ENCODE measurements at places on chromosomes 16 and 17.

DNA sequence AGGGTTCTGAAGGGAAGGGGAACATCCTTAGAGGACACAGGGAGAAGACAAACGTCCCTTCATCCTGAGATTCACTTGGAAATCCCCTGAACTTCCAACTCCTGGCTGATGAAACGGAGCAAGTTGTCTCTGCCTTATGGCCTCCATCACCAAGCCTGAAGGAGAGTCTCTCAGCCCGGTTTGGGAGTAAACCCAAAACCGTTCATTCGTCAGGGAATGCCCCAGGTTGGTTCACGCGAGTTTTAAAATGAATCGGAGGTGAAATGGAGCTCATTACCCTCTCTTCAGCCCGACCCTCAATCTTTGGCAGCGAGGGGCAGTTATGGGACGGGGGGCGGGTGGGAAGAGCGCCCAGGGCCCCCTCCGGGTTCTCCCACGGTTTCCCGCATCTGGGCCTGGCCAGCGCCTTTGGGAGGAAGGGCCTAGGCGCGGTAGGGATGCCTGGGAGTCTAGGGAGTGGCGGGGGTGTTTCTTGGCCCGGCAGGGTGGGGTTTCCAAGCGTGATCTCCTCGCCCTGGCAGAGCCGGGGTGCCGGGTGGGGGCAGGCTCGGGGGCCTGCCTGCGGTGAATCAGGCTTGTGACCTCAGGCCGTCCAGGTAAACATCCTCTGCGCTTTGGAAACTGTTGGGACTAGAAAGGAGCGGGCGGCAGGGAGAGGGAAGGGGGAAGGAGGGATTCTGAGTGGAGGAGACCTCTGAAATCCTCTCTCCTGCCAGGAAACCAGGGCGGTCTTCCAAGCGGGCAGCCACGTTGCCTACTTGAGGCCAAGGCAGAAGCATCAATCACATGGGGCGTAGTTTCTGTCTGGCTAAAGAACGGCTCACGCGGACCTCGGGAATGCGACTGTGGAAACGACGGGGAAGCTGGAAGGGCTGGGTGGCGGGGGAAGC lies 24.1 kb upstream of the HOXB13 start:
- DNase-seq = no peak

GRCh38 chr16:47726031-47726675 lies 265.0 kb downstream of the PHKB start:
- no peak for DNase-seq

DNA sequence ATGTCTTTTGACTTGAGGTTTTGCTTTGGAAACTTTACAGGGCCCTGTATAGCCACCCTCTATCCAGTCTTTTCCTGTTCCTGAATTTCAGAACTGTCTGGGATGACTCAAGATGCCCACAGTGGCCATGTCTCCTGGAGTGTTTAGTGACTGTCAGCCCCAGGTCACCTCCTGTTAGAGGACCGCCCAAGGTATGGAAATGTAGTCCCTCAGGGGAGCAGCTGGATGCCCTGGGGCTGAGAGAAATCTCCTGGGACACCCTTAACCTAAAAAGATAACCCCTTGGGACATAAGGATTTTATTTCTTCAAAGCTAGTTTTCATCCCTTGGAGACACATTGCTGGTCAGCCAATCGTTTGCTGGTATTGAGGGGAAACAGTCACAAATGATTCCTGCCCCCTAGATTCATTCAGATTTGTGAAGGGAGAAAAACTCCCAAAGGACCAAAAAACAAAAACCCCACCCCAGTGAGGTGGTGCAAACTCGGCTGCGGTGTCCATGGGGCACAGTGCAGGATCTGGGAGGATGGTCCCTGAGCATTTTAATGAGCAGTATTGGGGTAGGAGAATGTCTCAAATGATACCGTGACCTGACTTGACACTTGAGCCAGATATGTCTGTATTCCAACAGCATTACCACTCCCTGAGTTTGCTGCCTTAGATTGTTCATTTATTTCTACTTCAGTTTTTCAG lies 1.7 kb downstream of the ZNF267 start:
- DNase-seq = no peak

DNA sequence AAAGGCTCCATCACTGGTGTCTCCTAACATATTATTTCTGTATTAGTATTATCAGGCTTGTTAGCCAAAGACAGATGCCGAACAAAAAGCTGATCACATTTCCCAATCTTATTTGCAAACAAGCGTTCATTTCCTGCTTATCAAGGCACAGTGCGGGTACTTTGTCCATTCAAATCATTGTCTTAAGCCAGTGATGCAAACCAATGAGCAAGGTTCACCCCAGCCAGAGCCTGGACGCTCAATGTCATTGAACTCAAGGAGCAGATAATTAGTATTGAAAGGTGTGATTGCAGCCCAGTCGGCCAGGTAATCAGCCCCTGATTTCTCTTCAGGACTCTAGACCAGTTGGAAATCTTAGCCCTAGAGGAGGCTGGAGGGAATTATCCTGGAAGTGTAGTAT lies 20.4 kb upstream of the SOX9 start:
- no peak for DNase-seq

GRCh38 chr17:21301593-21302550 lies 17.4 kb downstream of the MAP2K3 start:
- no peak for DNase-seq

- no peak for DNase-seq
Measured at GRCh38 chr16:86019446-86020047, 120.6 kb downstream of the IRF8 start.

DNA sequence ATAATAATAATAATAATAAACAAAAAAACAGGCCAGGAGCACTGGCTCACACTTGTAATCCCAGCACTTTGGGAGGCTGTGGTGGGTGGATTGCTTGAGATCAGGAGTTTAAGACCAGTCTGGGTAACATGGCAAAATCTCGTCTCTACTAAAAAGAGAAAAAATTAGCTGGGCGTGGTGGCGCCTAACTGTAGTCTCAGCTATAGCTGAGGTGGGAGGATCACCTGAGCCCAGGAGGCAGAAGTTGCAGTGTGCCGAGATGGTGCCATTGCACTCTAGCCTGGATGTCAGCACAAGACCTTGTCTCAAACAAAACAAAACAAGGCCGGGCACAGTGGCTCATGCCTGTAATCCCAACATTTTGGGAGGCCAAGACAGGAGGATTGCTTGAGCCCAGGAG lies 18.7 kb upstream of the ATP6V0C start:
- no peak for DNase-seq

- DNase-seq = no peak
Measured at GRCh38 chr17:5772720-5773119, 188.4 kb upstream of the NLRP1 start.

DNA sequence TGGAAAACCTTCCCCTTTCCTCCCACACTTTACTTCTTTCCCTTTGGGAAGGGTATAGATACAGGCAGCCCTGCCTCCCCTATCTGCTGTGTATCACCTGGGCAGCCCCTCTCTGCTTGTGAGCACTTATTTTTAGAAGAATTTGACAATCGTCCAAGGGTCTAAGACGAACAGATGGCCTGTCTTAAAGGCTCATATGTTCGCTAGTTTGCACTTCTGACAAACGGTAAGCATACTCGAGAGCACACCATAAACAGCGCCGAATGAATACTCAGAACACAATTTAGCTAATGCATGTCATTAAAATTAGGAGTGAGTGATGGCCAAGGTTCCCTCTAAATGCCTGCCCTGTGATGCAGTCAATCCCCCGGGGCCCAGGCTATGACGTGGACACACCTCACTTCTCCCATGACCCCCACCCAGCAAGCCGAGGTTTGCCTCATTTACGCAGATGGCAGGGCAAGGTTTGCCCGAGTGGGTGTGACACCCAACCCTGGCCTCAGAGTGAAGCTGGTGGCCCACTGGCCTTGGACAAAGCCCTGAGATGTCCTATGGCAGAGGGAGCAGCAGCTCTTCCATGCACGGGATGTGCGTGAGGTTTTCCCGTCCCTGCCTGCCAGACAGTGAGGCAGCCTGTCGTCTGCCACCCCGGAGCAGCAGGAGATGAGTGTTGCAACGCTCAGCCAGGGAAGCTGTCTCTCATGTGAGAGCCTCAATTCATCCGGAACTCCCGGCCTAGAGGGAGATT lies 125.2 kb downstream of the C16orf78 start:
- no peak for DNase-seq

DNA sequence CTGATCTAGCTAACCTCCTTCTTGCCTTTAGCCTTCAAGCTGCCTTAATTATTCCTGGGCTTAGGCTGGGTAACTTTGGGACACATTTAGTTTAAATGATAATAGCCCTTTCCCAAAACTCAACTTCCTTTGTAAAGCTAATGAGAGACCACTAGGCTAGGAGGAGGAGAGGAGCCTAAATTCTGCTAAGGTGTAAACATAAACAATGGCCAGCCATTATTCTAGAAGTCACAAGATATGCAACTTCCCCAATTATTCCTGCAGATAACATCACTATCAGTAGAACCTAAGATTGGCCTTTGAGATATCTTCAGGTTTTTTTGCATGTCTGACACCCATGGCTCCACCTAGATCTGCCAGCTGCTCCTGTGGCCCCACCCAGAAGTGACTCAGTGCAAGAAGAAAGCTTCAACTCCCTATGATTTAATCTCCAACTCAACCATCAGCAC lies 131.2 kb upstream of the FAM20A start:
- DNase-seq = no peak

GRCh38 chr16:73020409-73020884 lies 27.5 kb downstream of the ZFHX3 start:
- peak; percentile 92 for DNase-seq

DNA sequence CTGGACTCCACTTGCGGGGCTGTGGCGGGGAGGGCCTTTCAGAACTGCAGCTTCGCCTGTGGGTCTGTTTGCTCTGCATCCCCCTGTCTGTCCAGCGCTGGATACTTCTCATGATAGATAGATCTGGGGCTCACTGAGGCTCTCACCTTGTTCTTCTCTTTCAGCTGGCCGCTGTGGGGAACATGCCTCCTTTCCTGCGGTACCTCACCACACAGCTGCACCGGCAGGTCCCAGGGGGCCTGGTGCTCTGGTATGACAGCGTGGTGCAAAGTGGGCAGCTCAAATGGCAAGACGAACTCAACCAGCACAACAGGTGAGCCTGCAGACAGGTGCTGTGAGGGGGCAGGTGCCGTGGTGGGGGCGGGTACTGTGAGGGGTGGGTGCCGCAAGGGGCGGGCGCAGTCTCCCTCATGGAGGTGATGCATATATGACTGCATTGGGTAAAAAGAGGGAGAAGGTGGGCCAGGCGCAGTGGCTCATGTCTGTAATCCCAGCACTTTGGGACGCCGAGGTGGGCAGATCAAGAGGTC lies 6.2 kb downstream of the ENGASE start:
- no peak for DNase-seq

GRCh38 chr17:49592263-49592662 lies 16.6 kb downstream of the NXPH3 start:
- DNase-seq = no peak

GRCh38 chr17:78151514-78152008 lies 5.4 kb downstream of the C17orf99 start:
- DNase-seq = peak; percentile 82

GRCh38 chr16:85036236-85037049 lies 8.8 kb downstream of the KIAA0513 start:
- DNase-seq = no peak

- no peak for DNase-seq
Measured at GRCh38 chr17:57629470-57629869, 115.6 kb downstream of the CCDC182 start.

DNA sequence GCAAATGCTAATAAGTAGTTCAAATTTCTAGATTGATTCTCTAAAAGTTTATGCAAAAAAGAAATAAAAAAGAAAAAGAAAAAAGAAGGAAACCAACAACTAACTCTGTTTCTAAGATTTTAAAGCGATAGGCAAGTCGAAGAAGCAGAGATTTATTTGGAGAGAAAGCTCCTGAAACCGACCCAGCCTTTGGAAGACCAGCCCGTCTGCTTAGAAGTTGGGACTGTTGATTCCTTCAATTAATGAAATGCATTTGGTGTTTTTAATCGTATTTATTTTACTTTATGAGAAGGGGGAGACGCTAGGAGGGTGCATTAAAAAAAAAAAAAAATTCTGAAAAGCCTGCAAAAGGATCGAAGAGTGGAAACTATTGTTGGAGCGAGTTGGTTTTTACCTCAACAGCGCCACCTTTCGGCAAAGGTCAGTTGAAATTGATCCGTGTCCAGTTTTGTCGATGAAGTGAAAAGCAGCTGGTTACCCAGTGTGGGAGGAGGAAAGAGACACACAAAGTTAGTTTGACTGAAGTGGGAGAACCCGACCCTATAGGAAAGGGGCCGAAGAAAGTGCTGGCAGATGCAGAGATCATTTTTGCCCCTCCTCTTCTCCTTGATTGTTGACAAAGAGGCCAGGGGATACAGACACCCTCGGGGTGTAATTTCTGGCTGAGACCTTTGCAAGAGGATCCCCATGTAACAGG lies 1.5 kb upstream of the MAF start:
- no peak for DNase-seq

- DNase-seq = no peak
Measured at GRCh38 chr17:62662855-62663254, 35.4 kb downstream of the MRC2 start.

- peak; percentile 95 for DNase-seq
Measured at GRCh38 chr17:40314584-40314956, 5.6 kb downstream of the RARA start.

GRCh38 chr16:25493136-25493811 lies 198.5 kb upstream of the HS3ST4 start:
- no peak for DNase-seq

DNA sequence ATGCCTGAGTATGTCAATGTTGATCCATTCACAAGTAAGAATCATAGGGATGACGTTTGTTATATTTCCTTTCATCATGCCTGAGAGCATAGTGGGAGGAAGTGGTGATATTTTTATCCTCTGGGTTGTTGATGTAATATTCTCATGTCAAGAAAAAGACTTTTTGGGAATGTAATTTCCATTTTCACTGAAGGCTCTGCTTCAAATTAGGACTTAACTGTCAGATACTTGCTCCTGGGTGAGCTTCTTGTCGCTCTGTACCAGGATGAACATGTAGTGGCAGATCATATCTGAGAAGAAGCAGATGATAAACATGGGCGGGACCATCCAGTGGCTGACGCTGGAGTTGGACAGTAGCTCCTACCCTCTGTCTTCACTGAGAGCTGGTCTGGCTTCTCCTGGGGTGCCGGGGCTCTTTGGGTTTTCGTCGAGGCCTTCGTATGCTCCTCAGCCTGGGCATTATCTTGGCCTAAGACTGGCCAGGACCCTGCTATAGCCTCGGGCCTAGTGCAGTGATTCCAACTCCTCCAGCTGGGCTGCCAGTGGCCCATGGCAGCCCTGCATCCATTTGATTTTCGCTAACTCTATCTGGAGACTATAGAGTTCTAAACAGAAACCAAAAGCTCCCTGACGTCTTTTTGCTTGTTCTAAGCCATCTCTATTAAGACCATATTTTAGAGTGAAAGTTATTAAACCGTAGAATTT lies 19.7 kb downstream of the CYB5B start:
- no peak for DNase-seq

- DNase-seq = no peak
Measured at GRCh38 chr17:9185142-9185541, 163.8 kb downstream of the NTN1 start.

DNA sequence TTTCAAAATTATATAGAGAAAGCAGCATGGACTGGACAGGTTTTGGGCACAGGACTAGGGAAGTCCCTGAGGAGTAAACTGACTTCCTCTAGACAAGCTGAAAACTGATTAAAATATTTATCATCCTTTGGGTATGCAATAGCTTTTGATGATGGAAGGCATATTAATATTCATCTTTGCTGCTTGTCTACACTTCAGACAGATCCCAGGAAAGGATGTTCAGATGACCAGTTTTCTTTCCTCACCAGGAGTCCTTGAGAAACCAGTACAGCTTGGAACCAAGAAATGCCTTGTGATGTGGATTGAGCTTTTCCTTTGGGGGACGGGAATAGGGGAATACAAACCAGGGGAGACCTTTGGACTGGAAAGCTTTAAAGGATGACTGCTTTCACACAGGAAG lies 195.5 kb downstream of the FTO start:
- DNase-seq = no peak

- DNase-seq = peak; percentile 80
Measured at GRCh38 chr16:3187798-3188674, at the start of gene OR1F1. Gene OR1F1, plus strand, starts transcription at chr16:3188204.

- DNase-seq = no peak
Measured at GRCh38 chr17:63847525-63848249, 5.2 kb upstream of the SMARCD2 start.

All from PC-9 (cell line).